ENCODE measurements at places on chromosomes 6 and 20. TPM values are rescaled to one million over a fixed set of nuclear protein-coding genes. Genes with fewer than 3 reads are reported as not detected.

DLGAP4 gene
- total RNA-seq = 27.5 TPM

VWA7 gene
- total RNA-seq = 5.7 TPM

SLC44A4 gene
- total RNA-seq = not detected

PSORS1C2 gene
- total RNA-seq = not detected

BTBD3 gene
- 4.9 TPM for total RNA-seq

PPP1R11 gene
- 53.8 TPM for total RNA-seq

RBM24 gene
- total RNA-seq = not detected

ASIP gene
- total RNA-seq = not detected

PI3 gene
- total RNA-seq = not detected

- peak overlapping the region; percentile 99 for H3K4me3 ChIP-seq
- H3K27me3 ChIP-seq = peaks cover 1% of the 10 kb centered on the region
- peaks cover 12% of the 10 kb centered on the region for H3K36me3 ChIP-seq
- peaks cover 32% of the 10 kb centered on the region for H3K4me1 ChIP-seq
Observed at GRCh38 chr6:32129297-32130088, 595 bp downstream of the FKBPL start.

DNA sequence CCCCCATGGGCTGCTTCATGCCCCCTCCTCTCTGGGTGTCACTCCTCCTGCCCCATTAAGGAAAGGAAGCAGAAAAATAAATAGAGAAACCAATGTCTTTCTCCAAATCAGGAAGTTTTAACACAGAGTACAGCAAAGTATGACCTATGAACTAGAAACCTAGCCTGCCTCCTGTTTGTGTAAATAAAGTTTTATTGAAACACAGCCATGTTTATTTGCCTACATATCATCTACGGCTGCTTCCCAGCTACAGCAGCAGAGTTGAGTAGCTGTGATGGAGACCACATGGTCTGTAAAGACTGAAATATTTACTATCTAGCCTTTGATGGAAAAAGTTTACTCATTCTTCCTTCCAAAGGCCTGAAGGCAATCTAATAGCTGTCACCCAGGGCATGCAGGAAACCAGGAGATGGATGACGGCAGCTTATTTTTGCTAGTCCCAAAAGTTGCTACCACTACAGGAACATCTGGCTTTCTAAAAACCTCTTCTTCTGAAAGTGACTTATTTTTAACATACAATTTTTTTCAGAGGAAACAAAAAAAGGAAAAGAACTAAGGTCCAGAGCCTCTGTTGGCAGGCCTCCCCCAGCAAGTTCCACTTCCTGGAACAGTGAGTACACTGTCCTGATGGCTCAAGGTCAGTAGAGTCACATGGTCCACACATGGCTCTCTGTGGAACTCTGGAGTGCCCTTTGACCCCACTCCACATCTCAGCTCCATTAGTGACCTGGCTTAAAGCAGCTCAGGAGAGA, 287.8 kb downstream of the PTPRT start:
- H3K27ac ChIP-seq = no peak overlapping the region
- H3K4me1 ChIP-seq = no peaks in the 10 kb centered on the region
- no peaks in the 10 kb centered on the region for H3K36me3 ChIP-seq

DNA sequence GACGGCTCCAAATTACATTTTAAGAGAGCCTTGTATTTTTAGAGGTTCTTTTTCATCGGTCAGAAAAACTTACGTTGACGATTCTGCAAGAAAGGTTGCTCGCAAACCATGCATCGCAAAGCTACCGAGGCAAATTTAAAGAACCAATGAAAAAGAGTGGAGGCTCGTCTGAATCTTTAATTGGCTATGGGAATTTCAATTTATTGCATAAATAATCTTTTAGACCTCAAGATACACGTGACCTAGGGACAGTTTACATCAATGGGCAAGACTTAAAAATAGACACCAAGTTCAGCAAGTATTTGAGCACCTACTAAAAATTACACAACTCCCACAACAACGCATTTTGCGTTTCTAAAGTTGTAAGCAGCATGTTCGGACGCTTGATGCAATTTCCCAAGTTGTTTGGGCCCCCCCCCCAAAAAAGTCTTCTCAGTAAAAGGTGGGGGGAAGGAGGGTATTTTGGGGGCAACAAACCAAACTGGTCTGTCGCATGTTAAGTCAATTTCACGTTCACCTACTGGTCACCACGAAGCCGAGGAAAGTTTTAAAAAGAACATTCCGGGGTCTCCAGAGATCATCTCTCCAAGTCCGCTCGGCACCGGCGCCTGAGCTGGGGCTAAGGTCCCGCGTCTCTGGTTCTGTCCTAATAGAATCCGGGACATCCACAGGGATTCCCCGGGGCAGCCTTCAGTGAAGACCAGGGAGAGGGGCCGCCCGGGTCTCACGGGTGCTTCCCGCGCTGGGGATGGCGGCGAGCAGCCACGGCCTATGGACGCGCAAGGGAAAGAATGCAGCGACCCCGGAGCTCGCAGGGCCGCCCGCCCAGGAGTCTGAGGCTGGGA, 851 bp downstream of the SNX5 start:
- H3K27me3 ChIP-seq = no peaks in the 10 kb centered on the region
- peak overlapping the region; percentile 88 for H3K27ac ChIP-seq
- H3K4me3 ChIP-seq = peak overlapping the region; percentile 96
- H3K4me1 ChIP-seq = peaks cover 40% of the 10 kb centered on the region
- H3K36me3 ChIP-seq = peaks cover 45% of the 10 kb centered on the region
- no peak for DNase-seq

DNA sequence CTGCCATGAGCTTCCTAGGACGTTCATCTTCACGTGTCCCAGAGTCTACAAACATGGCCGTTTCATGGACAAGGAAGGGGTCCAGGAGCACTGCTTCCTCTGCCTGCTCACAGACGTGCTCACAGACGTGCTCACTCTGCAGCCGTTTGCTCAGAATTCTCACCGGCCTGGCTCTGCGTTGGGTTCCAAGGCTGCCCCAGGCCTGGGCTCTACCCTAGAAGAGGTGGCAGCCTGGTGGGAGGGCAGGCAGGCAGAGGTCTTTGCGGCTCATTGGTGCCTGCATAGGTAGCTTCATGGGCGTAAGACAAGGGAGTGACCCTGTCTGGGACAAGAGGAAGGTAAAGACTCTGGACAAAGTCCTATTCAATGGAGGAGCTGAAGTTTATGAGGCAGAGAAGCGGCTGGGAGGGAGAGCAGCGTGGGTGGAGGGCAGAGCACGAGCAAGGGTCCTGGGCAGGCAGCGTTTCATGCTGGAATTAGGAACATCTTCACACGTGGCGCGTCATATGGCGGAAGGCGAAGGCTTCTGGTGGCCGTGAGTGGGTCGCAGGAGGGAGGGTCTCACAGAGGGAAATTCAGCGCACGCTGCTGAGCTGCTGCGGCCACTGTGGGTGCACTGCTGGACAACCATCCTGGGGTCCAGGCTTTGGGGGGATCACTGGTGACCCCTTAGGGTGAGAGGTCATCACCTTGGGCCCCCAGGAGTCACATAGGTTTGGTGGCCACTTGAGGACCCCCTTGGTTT, 138.2 kb downstream of the PHACTR3 start:
- H3K27me3 ChIP-seq = no peaks in the 10 kb centered on the region
- H3K36me3 ChIP-seq = no peaks in the 10 kb centered on the region
- no peak for DNase-seq
- no peaks in the 10 kb centered on the region for H3K4me1 ChIP-seq
- no peak overlapping the region for H3K27ac ChIP-seq

- no peak overlapping the region for H3K4me3 ChIP-seq
- H3K27me3 ChIP-seq = no peaks in the 10 kb centered on the region
- DNase-seq = no peak
- H3K27ac ChIP-seq = no peak overlapping the region
- H3K4me1 ChIP-seq = no peaks in the 10 kb centered on the region
- peaks cover 84% of the 10 kb centered on the region for H3K36me3 ChIP-seq
Observed at GRCh38 chr6:27452496-27452897, 20.4 kb downstream of the ZNF184 start.

DNA sequence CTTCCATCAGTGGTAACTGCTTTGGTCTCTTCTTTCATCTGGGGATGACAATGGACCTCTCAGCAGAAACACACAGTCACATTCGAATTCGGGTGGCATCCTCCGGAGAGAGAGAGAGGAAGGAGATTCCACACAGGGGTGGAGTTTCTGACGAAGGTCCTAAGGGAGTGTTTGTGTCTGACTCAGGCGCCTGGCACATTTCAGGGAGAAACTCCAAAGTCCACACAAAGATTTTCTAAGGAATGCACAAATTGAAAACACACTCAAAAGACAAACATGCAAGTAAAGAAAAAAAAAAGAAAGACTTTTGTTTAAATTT, 6.1 kb downstream of the EDN1 start:
- H3K4me3 ChIP-seq = no peak overlapping the region
- H3K4me1 ChIP-seq = peaks cover 3% of the 10 kb centered on the region
- no peak overlapping the region for H3K27ac ChIP-seq
- DNase-seq = no peak
- H3K36me3 ChIP-seq = no peaks in the 10 kb centered on the region

DNA sequence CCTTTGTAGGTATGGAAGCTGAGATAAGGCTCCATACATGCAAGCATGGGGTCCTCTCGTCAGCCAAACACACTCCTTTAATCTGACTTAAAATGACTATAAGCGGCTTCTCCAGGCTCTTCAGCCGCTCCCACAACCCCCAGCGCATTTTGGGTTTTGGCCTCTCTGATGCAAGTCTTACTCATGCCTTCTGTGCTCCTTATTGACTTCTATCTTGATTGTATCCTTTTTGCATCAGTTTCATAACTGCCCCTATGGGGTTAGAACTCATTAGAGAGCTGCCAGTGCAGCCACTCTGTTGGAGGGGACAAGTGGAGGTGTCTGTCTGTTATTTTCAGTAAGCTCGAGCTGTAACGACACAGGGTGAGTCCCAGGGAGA, 70.1 kb upstream of the TAB2 start:
- peaks cover 32% of the 10 kb centered on the region for H3K4me1 ChIP-seq
- H3K36me3 ChIP-seq = peaks cover 11% of the 10 kb centered on the region
- H3K4me3 ChIP-seq = no peak overlapping the region
- no peak overlapping the region for H3K27ac ChIP-seq
- H3K27me3 ChIP-seq = no peaks in the 10 kb centered on the region
- DNase-seq = no peak

- no peak for DNase-seq
- H3K4me1 ChIP-seq = no peaks in the 10 kb centered on the region
- peaks cover 13% of the 10 kb centered on the region for H3K27me3 ChIP-seq
- no peak overlapping the region for H3K4me3 ChIP-seq
- no peaks in the 10 kb centered on the region for H3K36me3 ChIP-seq
- H3K27ac ChIP-seq = no peak overlapping the region
Observed at GRCh38 chr6:3758842-3759144, 7.3 kb upstream of the PXDC1 start.

- no peak for DNase-seq
- H3K4me1 ChIP-seq = no peaks in the 10 kb centered on the region
- H3K36me3 ChIP-seq = no peaks in the 10 kb centered on the region
- H3K4me3 ChIP-seq = no peak overlapping the region
- H3K27ac ChIP-seq = no peak overlapping the region
Observed at GRCh38 chr20:14778875-14779274, 441.5 kb upstream of the FLRT3 start.

GRCh38 chr20:46074006-46074405, 15.8 kb downstream of the NCOA5 start:
- H3K36me3 ChIP-seq = peaks cover 4% of the 10 kb centered on the region
- H3K4me3 ChIP-seq = no peak overlapping the region
- H3K4me1 ChIP-seq = peaks cover 4% of the 10 kb centered on the region

DNA sequence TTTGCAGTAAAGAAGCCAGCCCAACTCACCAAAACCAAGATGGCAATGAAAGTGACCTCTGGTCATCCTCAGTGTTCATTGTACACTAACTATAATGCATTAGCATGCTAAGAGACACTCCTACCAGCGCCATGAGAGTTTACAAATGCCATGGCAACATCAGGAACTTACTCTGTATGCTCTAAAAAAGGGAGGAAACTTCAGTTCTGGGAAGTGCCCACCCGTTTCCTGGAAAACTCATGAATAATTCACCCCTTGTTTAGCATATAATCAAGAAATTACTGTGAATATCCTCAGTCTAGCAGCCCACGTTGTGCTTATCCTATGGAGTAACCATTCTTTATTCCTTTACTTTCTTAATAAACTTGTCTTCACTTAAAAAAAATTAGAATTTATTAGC, 19.4 kb upstream of the TRERF1 start:
- DNase-seq = no peak
- H3K36me3 ChIP-seq = no peaks in the 10 kb centered on the region
- no peak overlapping the region for H3K4me3 ChIP-seq
- no peak overlapping the region for H3K27ac ChIP-seq
- H3K27me3 ChIP-seq = peaks cover 10% of the 10 kb centered on the region

- peaks cover 2% of the 10 kb centered on the region for H3K27me3 ChIP-seq
- no peak for DNase-seq
- H3K27ac ChIP-seq = no peak overlapping the region
- H3K4me3 ChIP-seq = no peak overlapping the region
- peaks cover 5% of the 10 kb centered on the region for H3K36me3 ChIP-seq
Observed at GRCh38 chr6:30901436-30901835, 6.6 kb upstream of the GTF2H4 start.

GRCh38 chr20:12893019-12893418, 115.8 kb upstream of the SPTLC3 start:
- no peak for DNase-seq
- no peaks in the 10 kb centered on the region for H3K4me1 ChIP-seq
- H3K27me3 ChIP-seq = peaks cover 2% of the 10 kb centered on the region
- no peak overlapping the region for H3K4me3 ChIP-seq
- H3K27ac ChIP-seq = no peak overlapping the region

DNA sequence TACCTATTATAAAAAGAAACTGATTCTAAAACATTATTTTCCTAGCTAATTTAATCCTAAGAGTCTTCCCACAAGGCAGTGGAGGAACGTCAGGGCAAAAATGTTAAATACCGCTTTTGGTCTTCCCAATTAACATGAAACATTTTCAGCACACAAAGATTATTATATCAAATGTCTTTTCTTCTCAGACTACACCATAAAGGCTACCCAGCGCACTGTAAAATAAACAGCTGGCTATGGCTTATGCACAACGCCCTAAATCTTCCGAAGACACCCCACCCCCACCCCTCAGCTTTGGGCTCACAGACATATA, 1.0 kb downstream of the NUDT3 start:
- H3K4me3 ChIP-seq = no peak overlapping the region
- no peaks in the 10 kb centered on the region for H3K27me3 ChIP-seq
- peaks cover 6% of the 10 kb centered on the region for H3K4me1 ChIP-seq
- no peak for DNase-seq
- no peaks in the 10 kb centered on the region for H3K36me3 ChIP-seq

DNA sequence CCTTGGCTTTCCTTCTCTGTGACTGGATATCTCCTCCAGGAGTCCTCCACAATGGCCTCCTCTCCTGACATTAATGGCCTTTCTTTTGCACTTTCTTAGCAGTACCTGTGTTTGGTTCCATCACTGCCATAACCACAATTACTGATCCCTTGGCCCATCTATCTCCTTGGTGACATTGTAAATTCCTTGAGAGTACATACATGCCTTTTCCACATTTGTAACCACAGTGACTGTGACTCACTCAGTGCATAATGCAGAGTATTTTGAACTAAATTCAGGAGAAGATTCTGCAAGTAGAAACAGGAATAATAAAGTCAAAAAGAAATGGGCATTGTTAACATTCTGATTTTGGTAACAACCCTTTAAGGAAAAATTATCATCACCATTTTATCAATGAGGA, 197.2 kb upstream of the SOX4 start:
- H3K4me3 ChIP-seq = no peak overlapping the region
- DNase-seq = no peak
- H3K27me3 ChIP-seq = no peaks in the 10 kb centered on the region
- no peaks in the 10 kb centered on the region for H3K4me1 ChIP-seq
- no peak overlapping the region for H3K27ac ChIP-seq
